Esophagus muscularis mucosa (tissue), 4 donors: ENCODE measurements at places on chromosomes 3 and 15. TPM values are rescaled to one million over a fixed set of nuclear protein-coding genes. Genes with fewer than 3 reads are reported as not detected.

P2RY12 gene
- 4.6 TPM for total RNA-seq

ERICH6 gene
- not detected for total RNA-seq

VEPH1 gene
- 0.23 TPM for total RNA-seq

TRIM71 gene
- total RNA-seq = not detected

GRCh38 chr15:81825136-81825535 lies 220.7 kb downstream of the MEX3B start:
- no peaks in the 10 kb centered on the region for H3K36me3 ChIP-seq
- no peaks in the 10 kb centered on the region for H3K4me1 ChIP-seq
- DNase-seq = no peak
- H3K4me3 ChIP-seq = no peak overlapping the region
- H3K27ac ChIP-seq = no peak overlapping the region

- DNase-seq = no peak
- peaks cover 43% of the 10 kb centered on the region for H3K4me1 ChIP-seq
- peaks cover 8% of the 10 kb centered on the region for H3K36me3 ChIP-seq
- peak overlapping the region; percentile 87 for H3K4me3 ChIP-seq
- peak overlapping the region; percentile 96 for H3K27ac ChIP-seq
- no peaks in the 10 kb centered on the region for H3K27me3 ChIP-seq
Measured at GRCh38 chr15:81000144-81000623, 539 bp upstream of the TLNRD1 start.

DNA sequence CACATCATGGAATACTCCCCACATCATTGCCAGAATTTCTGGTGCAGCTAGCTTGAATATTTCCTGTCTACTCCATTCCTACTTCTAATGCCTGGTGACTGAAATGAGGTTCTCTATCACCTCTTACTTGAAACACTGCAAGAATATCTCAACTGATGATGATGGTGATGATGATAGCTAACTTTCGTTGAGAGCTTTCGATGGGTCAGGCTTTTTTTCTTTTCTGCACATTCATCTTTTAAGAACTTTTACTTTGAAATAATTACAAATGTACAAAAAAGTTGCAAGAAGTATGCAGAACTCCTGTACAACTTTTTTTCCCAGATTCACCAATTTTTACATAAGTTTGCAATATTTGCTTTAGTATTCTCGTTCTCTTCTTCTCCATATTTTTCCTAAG lies 233.5 kb downstream of the MEIS2 start:
- DNase-seq = no peak
- H3K36me3 ChIP-seq = no peaks in the 10 kb centered on the region
- H3K4me3 ChIP-seq = no peak overlapping the region

GRCh38 chr3:127304121-127304744 lies 16.4 kb upstream of the PRR20G start:
- H3K27me3 ChIP-seq = peaks cover 26% of the 10 kb centered on the region
- peak; percentile 85 for DNase-seq
- no peaks in the 10 kb centered on the region for H3K4me1 ChIP-seq
- no peaks in the 10 kb centered on the region for H3K36me3 ChIP-seq
- H3K4me3 ChIP-seq = no peak overlapping the region

- no peak for DNase-seq
- H3K36me3 ChIP-seq = no peaks in the 10 kb centered on the region
Measured at GRCh38 chr15:58839485-58839884, 68.4 kb downstream of the MINDY2 start.

DNA sequence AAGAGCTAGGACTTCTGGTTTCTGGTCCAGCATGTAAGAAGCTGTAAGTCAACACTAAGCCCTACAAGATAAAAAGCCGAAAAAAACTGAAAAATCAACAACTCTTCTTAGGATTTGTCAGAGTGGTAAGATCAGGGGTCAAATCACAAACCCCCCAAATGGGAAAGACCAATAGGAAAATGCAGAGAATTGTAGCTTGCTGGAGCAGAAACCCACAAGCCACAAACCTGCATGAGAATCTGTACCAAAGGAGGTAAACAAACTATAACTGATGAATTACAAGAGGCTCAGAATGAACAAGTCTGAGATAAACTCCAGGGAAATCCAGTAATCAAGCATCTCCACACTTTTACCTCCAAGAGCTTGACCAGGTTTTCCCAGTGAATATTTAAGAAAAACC lies 36.0 kb downstream of the RFX7 start:
- no peaks in the 10 kb centered on the region for H3K27me3 ChIP-seq
- H3K4me3 ChIP-seq = no peak overlapping the region
- peaks cover 16% of the 10 kb centered on the region for H3K4me1 ChIP-seq
- DNase-seq = no peak

DNA sequence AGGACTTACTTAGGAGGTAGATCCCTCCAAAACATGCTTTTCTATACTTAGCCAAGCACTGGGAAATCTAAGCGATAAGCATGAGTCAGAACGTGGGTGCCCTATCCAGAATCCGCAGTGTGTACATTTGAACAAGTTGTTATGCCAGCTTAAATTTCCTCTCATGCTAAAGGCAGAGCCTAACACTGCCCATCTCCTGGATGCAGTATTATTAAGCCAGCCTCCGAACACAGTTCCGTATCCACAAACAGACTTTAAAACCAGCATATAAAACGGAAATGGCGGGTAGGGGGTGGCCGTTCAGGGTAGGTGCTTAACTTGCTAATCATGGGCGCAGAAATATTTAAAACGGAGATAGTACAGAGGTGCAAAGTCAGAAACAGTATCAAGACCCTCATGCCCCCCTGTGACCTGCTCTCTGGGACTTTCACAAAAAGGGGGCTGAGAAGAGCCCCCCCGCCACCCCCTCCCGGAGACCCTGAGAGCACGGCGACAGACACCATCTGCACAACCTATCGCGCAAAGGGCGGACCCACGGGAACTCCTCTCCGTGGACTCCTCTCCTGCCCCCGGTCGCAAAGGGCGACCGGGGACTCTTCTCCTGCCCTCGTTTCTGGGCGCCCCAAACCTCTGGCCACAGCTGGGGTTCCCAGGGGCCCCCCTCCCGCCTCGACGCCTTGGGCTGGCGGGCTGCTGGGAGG lies 889 bp upstream of the LRRIQ4 start:
- peak overlapping the region; percentile 78 for H3K27ac ChIP-seq
- DNase-seq = no peak
- H3K27me3 ChIP-seq = no peaks in the 10 kb centered on the region
- H3K4me1 ChIP-seq = peaks cover 35% of the 10 kb centered on the region
- peak overlapping the region; percentile 78 for H3K4me3 ChIP-seq

- no peak overlapping the region for H3K4me3 ChIP-seq
- no peaks in the 10 kb centered on the region for H3K4me1 ChIP-seq
- no peaks in the 10 kb centered on the region for H3K27me3 ChIP-seq
- no peaks in the 10 kb centered on the region for H3K36me3 ChIP-seq
Measured at GRCh38 chr3:188083011-188083410, 70.9 kb upstream of the LPP start.

DNA sequence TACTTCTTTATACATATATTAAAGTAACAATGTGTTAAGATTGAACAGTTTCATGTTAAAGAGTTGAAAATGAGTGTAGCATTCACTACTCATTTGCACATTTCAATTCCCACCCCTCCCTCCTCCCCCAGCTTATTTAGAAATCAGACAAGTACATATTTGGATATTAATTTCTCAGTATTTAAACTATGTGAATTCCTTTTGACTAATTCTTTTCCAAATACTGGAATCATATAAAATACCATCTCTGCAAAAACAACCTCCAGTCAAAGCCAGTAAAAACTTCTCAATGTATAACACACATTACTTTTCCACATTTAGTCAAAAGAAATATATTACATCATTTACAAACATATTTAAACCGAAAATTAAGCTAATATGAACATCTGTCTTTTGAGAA lies 25.5 kb upstream of the SHC4 start:
- no peaks in the 10 kb centered on the region for H3K27me3 ChIP-seq
- H3K4me3 ChIP-seq = no peak overlapping the region
- peaks cover 20% of the 10 kb centered on the region for H3K36me3 ChIP-seq
- peaks cover 21% of the 10 kb centered on the region for H3K4me1 ChIP-seq

GRCh38 chr3:25094932-25095685 lies 333.0 kb upstream of the RARB start:
- H3K27ac ChIP-seq = peak overlapping the region; percentile 4
- H3K27me3 ChIP-seq = no peaks in the 10 kb centered on the region
- peaks cover 51% of the 10 kb centered on the region for H3K4me1 ChIP-seq
- H3K36me3 ChIP-seq = no peaks in the 10 kb centered on the region

DNA sequence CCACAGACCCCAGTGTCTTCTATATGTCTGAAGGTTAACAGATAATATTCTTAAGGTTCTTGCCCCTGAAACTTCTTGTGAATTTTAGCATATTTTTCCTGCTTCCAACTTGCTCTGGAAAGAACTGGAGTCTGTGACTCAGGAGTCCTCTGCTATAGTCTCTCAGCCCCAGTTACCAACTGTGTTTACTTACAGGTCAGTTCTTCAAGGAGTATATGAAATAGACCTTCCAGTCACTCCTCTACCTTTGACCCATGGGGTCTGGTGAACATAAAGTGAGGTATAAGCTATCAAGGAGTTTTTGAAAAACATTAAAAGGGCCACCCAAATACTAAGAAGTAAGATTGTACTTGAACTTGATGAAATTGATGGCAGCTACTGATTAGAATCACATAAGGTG lies 139.2 kb upstream of the ROPN1 start:
- no peak overlapping the region for H3K27ac ChIP-seq
- H3K4me3 ChIP-seq = no peak overlapping the region
- no peaks in the 10 kb centered on the region for H3K36me3 ChIP-seq
- H3K4me1 ChIP-seq = peaks cover 18% of the 10 kb centered on the region

GRCh38 chr3:38757721-38758120 lies 58.3 kb downstream of the SCN10A start:
- no peak overlapping the region for H3K4me3 ChIP-seq
- H3K27ac ChIP-seq = no peak overlapping the region
- no peaks in the 10 kb centered on the region for H3K4me1 ChIP-seq
- DNase-seq = no peak
- H3K27me3 ChIP-seq = no peaks in the 10 kb centered on the region

GRCh38 chr3:72127224-72127612 lies 342.3 kb upstream of the PROK2 start:
- no peaks in the 10 kb centered on the region for H3K27me3 ChIP-seq
- no peaks in the 10 kb centered on the region for H3K36me3 ChIP-seq
- H3K4me1 ChIP-seq = peaks cover 28% of the 10 kb centered on the region
- H3K4me3 ChIP-seq = no peak overlapping the region
- DNase-seq = no peak
